ENCODE measurements at places on chromosomes 11 and 22.

DNA sequence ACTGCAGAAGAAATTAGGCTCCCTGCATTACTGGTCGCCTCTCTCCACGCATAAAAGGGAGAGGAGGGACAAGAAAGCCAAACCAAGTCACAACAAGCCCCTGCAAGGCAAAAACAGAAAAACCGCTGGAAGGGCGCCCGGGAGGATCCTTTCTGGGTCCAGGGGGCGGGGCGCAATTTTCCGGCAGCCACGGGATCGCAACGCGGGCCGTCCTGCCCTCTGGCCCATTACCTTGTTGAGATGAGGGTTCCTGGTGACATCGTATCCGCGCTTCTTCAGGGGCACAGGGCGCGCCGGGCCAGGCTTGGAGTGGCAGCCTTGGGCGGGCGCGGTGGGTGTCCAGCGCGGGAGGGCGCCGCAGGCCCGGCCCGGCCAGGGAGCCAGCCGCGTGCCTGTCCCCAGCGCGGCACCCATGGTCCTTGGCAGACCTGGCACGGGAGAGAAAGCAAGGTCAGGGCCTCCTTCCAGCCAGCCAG, 847 bp downstream of the ME3 start:
- DNase-seq, result no peak

- DNase-seq, result no peak
These were observed 840 bp downstream of the VPREB3 start for GRCh38 chr22:23753385-23753784.

GRCh38 chr11:4643076-4643475, 706 bp upstream of the OR51E1 start:
- DNase-seq, result no peak

DNA sequence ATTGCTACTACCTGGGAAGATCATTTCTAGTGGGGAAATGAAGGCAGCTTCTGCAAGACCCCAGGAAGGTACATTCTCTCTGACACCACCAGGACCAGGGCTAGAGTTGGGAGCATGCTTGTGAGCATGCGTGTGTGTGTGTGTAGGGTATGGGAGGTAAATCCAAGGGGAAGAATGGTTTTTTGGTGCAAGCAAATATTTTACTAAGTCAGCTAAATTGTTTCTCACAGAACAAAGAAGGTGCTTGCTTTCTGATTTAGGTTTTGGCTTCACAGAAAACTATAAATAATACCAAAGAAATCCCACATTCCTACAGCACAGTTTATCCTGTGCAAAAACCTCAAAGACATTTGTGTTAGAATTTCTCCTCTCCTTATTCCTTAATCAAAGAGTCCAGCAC, 344.0 kb upstream of the CCDC90B start:
- DNase-seq, result no peak

DNA sequence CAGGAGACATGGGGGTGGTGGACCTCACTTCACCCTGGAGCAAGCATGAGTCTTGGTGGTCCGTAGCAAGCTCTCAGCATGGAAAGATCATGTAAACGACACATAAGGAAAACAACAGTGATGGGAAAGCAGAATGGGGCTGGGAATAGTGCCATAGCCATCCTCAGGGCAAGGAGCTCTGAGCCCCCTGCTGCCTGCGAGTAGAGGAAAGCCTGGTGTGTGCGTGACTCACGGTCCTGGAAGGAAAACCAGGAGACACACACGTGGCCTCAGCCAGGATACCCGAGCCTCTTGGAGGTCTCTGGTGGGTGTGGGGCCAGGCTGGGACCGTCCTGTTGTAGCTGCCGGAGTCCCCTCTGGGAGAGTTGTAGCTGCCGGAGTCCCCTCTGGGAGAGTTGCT, 12.4 kb downstream of the SHANK3 start:
- no peak for DNase-seq
